ENCODE measurements at places on chromosomes 6 and 20.

DNA sequence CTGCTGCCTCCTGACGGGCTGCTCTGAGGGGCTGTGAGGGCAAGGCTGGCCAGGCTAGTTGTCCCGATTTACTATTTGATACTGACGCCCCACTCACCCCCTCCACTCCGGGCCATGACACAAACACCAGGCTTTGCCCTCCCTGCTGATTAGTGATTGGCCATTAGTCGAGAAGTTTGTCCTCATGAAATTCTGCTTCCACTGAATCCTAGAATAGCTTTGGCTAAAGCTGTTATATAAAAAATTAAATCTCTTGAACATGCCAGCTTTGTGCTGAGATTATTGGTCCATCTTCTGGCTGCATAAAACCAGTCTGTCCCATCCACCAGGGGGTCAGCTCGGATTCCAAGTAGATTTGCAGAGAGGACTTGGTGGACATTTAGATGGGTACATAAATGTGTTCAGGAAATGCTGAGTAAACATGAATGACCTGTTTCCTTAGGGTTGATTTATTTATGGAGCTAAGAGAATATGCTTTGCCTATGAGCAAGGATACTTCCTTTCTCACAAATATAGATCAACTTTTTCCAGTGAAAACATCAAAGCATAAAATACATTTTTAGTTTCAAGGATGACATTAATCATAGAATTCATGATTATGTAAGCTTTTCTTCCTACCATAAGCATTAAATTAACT is at the start of gene GABRR2:
Gene GABRR2, minus strand, starts transcription at position 51 of the 637 bp plus-strand sequence. CDS start 134 bp downstream, outside the sequence.
- no peak for DNase-seq

- no peak for DNase-seq
Measured at GRCh38 chr6:130034378-130035146, 16.2 kb downstream of the L3MBTL3 start.

GRCh38 chr6:148771896-148772554 is 25.2 kb downstream of the UST start:
- no peak for DNase-seq

GRCh38 chr6:150177952-150178520 is 35.2 kb downstream of the PPP1R14C start:
- DNase-seq: no peak

- no peak for DNase-seq
Measured at GRCh38 chr20:11521476-11522365, 396.0 kb upstream of the BTBD3 start.

DNA sequence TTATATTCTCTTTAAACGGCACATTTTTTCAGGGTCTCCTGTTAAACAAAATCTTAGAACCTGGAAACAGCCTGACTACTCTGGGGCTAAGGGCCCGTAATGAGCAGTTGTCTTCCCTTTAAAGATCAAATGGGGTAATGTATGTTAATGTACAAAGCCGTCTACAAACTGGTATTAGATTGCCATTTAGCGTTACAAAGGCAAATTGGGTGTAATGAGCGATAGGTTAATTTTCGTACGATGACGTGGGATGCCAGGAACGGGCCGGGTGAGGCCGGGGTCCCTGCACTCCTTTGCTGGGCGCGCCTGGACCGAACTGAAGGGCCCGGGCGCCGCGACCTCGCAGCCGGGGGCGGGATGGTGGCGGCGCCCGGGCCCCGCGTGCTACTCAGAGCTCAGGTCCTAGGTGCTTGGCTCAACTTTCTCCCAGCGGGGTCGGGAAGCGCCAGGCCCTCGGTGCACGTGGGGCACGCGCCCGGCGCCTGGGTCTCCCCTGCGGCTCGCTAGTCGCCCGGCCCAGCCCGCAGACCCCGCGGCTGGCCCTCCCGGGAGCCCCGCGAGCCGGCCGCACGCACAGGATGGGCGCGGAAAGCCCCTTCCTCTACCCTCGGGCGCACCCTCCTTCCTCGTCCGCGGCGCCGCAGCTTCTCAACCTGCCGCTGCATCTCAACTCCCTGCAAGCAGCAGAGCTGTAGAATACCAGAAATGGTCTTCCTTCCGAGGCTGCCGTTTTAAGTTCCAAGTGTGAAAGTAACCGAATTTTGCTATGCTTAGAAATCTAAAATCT is 5.9 kb downstream of the NKX2-4 start:
- DNase-seq: no peak

- DNase-seq: no peak
Measured at GRCh38 chr6:125745281-125746018, 4.0 kb upstream of the HEY2 start.

- no peak for DNase-seq
Measured at GRCh38 chr6:37830225-37830624, 10.7 kb downstream of the ZFAND3 start.

DNA sequence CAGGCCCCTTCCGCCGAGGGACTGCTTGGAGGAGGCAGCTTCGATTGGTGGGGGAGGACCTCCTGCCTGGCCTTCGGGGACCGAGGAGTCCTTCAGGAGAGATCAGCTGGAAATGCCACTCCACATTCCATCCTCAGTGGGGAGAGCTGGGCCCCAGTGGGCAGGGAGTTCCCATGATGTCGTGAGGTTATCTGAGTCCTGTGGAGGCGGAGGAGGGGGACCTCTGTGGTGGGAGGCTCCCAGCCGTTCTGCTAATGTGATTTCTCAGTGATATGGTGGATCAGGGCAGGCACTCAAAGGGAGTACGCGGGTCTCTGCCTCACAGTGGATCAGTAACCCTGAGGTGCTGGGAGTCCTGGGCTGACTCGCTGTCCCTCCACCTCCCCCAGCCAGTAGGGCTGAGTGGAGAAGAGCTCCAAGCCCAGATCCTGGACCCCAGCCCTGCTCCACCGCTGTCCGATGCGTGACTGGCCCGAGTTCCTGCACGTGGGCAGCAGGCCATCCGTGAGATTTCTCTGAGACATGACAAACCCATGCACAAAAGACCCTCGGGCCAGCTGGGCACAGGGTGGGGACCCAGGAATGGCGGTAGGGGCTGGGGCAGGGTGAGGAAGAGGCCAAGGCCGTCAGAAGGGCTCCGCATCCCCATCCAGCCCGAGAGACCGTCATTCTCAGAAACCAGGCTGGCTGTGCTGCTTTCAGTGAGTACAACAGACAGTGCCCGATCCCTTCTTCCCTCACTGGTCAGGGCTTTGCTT is 195.8 kb downstream of the TAF4 start:
- no peak for DNase-seq

DNA sequence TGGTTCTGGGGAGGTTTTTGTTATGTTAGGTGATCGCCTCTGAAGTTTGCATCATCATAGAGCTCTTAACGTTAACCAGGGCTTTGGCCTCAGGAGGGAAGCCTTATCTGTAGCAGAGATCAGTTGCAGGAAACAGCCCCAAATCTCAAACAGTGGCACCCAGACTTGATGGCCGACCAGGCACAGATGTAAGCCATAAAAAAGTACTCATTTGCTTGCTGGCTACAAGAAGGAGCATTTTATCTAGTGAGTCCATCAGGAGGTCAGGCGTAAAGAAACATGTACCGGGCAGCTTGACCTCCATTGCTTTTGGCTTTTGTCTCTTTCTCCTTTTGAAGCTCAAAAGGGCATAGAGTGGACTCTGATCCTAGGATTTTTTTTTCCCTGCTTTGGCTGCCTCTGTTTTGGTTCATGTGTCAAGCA is 122.3 kb downstream of the CCDC170 start:
- no peak for DNase-seq

GRCh38 chr20:49697071-49697470 is 16.6 kb downstream of the B4GALT5 start:
- DNase-seq: no peak

- DNase-seq: no peak
Measured at GRCh38 chr6:22928775-22929174, 359.4 kb downstream of the HDGFL1 start.

GRCh38 chr20:58633161-58634053 is 17.7 kb upstream of the STX16 start:
- no peak for DNase-seq
